Glutamatergic neuron (in vitro differentiated cells): ENCODE measurements at places on chromosomes 3 and 15.

DNA sequence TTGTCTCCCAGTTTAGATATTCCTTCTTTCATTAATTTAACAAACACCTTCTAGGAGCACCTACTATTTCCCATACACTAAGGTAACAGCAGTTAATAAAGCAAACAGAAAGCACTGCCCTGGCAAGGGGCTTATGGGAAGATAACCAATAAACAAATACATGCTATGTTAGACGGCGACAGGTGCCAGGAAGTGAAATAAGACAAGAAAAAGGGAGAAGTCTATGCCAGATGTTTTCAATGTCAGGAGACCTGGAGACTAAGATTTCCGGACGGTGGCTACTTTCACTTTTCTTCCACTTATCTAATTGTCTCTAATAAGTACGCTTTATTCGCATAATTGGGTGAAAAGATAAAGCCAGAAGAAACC is 32.5 kb upstream of the ZNF445 start:
- DNase-seq = no peak

GRCh38 chr3:59731943-59732342 is 682.1 kb upstream of the CFAP20DC start:
- DNase-seq = no peak

GRCh38 chr3:62149962-62150361 is 223.4 kb downstream of the FEZF2 start:
- no peak for DNase-seq

- DNase-seq = no peak
Observed at GRCh38 chr3:138332472-138333073, 2.9 kb upstream of the NME9 start.

GRCh38 chr15:59515190-59515589 is 77.2 kb downstream of the FAM81A start:
- DNase-seq = no peak

DNA sequence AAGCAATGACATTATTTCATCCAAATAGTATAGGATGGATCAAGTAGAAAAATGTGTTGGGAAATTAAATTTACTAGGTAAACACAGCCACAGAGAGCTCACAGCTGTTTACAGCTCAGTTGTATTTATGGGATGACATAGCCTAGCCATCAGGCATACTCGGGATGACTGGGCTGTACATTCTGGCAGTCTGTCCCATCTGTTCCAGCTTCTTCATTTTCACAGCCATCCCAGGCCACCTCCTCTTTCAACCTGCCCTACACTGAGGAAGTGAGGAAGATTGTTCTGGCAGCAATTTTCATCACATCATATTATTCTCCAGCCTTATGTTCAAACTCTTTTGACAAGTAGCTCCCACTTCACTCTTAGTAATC is 98.4 kb upstream of the PFN2 start:
- peak; percentile 30 for DNase-seq

DNA sequence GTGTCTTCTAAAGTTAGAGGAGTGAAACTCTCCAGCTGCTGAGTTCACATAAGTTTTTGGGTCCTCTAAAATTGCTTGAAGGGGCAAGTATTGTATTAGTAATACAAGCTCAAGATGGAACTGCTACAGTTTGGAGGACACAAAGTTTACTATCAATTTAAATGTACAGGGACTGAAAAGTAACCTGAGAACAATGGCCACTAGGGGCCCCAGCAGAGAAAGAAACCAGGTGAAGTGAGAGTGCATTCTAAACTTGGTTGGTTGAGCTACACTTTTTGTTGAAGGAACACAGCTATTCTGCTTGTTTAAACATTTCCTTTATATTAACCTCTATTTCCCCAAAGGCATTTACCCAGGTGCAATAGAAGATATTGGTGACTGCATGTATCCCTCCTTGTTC is 755.5 kb downstream of the GBE1 start:
- DNase-seq = no peak

DNA sequence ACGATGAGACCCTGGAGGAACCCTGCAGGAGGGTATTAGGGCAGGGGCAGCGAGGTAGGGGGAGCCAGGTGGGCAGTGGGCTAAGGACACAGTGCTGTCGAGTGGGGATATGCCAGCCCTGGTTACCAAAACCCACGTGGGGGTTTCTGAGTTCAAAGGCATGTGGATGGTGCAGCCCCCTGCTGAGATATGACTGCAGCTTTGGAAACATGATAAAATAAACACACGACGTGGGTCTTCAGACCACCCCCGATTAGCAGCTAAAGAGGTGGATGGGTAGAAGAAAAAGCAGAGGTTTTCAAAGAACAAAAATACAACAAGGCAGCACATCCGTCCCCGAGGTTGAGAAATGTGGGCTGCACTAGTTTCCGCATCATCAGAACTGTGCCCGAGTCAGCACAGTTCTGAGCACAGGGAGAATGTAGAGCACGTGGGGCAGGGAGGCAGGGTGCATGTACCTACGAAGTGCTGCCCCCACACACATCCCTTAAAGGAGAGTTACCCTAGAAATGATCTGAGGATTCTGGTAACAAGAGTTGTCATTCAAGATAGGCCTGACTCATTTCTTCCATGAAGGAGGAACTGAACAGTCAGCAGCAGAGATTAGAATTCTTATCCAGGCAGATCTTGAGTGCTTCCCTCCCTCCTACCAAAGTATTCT is 121.3 kb downstream of the RPLP1 start:
- DNase-seq = no peak

DNA sequence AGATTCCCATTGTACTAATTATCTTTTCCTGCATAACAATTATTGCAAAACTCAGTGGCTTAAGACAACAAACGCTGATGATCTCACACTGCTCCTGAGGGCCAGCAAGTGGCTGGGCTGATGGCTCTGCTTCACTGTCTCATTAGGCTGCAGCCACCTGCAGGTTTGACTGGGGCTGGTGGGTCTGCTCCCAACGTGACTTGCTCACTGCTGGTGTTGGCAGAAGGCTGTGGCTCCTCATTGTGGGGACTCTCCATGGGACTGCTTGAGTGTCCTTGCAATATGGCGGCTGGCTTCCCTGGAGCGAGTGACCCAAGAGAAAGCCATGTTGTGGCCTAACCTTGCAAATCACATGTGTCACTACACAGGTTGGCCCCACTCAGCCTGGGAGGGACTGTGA is 71.1 kb downstream of the PLXNA1 start:
- DNase-seq = no peak

DNA sequence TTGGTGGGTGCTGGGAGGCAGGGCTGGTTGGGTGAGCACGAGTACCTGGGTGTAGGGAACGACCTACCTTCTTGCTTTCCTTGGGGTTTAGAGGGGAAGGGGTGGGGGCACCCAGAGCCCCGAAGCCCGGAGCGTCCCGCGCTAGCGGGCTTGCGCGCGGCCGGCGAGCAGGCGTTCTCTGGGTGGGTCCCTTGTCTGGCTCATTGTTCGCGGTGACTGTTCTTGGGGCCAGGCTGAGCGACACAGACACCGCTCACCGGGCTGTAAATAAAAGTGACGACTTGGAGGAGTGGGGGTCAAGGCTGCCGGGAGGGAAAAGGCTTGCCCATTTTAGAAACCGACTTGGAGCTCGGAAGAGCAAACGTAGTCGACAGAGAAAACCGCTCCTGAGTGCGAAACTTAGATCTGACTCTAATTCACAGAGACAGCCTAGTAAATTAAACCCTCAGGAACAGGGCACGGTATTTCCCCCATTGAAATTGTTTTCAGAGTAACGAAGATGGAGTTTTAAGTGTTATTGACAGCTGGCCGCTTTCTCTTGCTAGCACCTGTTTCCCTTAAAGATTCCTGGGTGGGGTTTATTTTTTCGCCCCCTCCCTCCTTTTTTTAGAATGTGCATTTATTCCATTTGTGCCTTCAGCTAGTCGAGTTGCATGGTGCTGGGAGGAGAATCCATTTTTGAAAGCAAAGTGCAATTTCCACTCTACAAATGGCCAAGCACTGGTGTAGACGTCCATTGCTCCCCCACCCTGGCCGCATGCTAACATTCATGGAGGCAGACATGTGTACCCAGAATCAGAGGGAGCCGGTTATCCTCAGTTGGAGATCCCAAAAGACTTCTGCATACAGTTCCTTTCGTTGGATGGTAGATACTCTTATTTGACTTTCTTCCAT is 532.1 kb upstream of the SEMA6D start:
- peak; percentile 62 for DNase-seq

GRCh38 chr3:111080413-111080812 is 8.8 kb downstream of the NECTIN3 start:
- DNase-seq = no peak

- DNase-seq = no peak
Observed at GRCh38 chr3:33062866-33063265, 34.1 kb downstream of the GLB1 start.

- peak; percentile 54 for DNase-seq
Observed at GRCh38 chr3:150035301-150035779, 64.6 kb upstream of the PFN2 start.

DNA sequence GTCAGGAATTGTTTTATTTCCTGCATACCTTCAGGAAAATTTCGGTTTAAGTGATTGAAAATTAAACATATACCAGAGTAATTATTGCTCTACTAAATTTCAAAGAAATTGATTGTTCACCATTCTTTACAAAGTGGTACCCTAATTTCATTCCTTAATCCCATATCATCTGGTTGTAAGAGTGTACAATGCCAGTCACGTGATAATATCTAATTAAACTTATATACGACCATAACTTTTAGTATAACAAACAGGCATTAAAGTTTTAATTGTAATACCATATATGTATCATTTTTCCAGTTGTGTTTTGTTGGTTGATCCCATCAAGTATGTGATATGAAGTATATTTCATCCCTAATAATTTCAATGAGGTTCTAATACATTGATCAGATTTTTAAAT is 74.8 kb upstream of the PLSCR5 start:
- DNase-seq = no peak

DNA sequence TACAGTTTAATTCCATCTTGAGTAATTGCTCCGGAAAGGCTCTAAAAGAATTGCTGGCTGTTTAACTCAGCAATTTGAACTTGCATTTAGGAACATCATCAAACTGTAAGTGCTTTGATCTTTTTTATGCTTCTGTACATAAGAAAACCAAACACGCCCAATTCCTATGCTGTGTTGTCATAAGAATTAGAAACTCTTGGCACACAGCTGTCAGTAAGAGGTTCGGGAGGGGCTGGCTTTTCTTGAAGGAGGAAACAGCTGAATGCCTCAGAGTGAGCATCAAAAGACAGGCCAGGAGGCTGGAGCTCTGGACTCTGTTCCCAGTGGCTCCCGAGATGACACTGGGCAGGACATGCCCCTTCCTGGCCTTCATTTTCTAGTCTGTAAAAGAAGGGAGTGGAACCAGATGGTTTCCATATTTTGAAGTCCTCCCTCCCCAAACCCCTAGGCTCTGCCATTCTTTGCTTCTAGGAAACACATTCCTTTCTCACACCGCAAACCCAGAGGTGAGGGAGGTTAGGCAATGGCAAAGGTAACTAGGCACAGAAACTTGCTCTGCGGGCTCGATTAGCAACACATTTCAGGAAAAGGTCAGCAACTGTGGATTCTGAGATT is 73.7 kb upstream of the DLG1 start:
- DNase-seq = no peak

DNA sequence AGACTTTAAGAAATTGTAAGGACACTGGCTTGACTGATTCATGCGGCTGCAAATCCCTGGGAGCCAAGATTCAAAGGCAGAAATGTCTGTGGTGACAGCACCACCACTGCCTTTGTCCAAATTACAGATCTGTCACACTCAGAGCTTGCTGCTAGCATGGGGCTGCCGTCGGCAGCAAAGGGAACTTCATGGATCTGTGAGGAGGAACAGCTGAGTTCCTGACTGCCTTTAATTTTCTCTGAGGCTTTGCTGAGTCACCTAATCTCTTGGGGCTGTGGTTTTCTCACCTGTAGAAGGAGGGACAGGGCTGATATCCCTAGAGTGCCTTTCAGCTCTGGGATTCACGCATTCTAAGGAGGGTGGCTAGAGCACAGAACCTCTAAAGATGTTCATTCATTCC is 4.1 kb upstream of the PAK6 start:
- no peak for DNase-seq

DNA sequence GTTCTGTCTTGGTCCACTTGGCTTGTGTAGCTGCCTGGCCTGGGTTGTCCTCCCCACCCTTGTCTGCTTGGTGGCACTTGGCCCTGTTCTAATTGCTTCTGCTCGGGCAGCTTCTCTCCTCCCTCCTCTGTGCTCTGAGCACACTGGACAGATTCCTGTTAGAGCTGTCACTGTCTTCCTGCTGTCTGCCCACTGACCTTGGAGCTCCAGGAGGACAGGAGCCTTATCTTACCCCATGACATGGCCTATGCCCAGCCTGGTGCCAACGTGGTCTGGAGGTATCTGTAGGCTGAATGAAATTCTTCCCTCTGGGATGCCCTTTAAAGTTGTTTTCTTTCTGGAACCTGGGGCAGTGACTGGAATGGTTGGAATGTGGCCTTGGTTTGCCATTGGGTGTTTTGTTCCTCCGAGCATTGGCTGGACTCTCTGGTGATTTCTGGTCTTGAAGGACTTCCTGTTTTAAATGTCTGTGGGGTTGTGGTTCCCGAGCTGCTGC is 94.1 kb downstream of the FAM43A start:
- no peak for DNase-seq

GRCh38 chr15:66288093-66288492 is 5.3 kb upstream of the DIS3L start:
- DNase-seq = no peak

GRCh38 chr3:12155828-12156227 is 2.9 kb downstream of the TIMP4 start:
- no peak for DNase-seq

DNA sequence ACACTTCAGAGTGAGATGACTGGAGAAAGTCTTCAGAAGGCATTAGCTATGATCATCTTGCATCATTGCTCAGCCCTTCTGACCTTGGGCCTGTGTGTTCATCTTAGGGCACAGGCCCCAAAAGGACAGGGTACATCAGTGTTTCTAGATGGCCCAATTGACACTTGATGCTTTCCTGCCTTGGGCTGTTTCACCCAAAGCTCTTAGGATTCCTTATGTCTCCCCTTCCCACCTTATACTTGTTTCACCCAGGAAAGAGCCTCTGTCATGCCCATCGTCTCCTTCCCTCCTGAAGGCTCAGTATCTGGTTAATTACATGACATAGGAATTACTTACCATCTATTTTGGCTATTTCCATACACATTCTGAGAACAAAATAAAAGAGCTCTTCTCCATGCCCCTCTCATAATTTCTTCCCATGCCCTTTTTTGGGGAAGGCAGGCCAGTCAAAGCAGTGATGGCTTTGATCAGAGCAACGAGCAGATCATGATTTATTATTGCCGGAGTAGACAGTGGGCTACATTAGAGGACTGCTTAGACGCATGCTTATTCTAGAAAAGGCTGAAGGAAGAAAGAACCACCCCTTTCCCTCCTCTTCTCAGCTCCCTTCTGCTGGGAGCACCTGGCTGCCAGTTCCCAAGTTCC is 72.9 kb downstream of the GHSR start:
- DNase-seq = no peak

DNA sequence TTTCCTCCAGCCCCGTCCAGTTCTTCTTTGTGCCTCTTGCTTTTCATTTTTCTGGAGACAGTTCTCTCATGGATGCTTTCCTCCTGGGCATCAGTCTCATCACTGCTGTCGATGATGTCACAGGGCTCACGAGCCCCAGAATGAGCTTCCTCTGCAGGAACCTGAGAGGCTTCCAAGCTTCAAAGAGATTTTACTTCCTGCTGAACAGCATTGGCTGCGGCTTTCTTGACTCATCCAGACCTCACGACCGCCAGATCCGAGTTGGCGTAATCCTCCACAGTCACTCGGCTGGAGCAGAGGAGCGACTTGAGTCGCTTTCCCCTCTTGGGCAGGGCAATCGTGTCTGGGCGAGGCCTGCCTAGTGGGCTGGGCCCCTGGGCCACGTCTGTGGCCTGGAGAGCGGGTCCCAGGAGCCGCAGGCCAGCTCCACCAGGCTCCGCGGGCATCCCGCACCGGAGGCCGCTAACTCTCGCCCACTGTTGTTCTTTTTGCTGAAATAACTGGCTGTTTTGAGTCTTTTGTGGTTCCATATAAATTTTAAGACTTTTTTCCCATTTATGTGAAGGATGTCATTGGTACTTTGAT is 20.8 kb upstream of the FAN1 start:
- no peak for DNase-seq
